NCI-H1105 (cell line): ENCODE measurements at places on chromosomes 7 and 10.

DNA sequence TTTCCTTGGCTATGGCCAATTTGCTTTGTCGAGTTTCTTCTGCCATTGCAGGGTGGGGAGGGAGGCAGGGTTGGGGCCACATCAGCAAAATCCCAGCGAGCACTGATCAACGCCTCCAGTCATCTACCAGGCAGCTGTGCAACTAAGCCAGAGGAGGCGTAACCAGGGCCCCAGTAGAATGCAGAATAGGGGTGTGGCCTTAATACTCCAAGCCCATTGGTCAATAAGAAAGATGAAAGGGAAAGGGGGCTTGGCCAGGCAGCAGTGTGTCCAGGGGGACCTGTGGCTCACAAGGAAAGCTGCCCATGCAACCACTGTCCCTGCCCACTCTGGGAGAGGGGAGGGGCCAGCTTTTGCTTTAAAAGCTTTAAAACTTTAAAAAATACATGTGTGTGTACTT, 21.5 kb upstream of the GGCT start:
- DNase-seq, result no peak

DNA sequence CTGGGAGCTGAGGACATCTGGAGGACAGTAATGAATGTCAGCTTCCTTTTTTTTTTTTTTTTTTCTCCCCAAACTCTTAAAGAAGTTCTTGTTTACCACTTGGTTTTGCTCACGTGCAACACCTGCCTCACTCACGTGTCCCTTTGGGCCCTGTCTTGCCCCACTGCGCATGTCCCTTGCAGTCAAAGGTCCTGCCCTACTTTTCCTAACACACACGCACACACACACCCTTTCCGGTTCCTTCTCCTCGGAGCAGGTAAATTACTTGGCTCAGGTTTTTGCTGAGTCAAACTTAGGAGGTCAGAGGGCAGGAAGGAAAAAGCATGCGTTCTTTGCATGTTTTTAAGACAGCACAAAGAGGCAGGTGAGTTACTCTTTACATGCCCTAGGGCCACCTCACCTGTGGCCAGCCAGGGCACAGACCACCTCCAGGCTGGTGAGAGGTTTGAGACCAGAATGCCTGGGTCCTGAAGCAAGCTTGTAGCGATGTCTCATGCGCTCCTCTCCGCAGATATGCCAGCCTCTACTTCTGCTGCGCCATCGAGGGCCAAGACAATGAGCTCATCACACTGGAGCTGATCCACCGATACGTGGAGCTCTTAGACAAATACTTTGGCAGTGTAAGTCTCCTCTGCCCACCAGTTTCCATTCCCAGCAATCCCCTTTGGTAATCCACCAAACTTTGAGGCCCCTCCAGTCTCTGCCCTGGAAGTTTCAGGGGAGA, 2.8 kb downstream of the AP1S1 start:
- no peak for DNase-seq

GRCh38 chr10:73850863-73851461, 23.4 kb downstream of the CAMK2G start:
- DNase-seq, result no peak

DNA sequence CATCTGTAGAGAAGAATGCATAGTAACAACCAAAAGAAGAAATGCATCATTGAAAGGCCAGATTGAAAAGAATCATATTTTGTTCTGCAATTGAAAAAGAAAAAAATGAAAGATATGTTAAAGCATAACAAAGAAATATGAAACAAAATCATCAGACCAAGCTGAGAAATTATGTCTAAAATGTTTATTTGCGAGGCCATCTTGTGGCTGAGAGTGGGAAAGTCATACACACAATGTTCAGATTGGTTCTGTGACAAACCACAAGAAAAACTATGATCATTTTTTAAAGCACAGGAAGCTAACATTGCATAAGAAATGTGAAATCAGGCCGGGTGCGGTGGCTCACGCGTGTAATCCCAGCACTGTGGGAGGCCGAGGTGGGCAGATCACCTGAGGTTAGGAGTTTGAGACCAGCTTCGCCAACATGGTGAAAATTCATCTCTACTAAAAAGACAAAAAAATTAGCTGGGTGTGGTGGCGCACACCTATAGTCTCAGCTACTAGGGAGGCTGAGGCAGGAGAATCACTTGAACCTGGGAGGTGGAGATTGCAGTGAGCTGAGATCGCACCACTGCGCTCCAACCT, 36.6 kb downstream of the ABCB5 start:
- no peak for DNase-seq

- DNase-seq, result peak; percentile 68
Measured at GRCh38 chr7:27143023-27143949, at the start of gene HOXA5. Gene HOXA5 (minus strand): TSS chr7:27143681. CDS start chr7:27143607, 74 bp downstream.

DNA sequence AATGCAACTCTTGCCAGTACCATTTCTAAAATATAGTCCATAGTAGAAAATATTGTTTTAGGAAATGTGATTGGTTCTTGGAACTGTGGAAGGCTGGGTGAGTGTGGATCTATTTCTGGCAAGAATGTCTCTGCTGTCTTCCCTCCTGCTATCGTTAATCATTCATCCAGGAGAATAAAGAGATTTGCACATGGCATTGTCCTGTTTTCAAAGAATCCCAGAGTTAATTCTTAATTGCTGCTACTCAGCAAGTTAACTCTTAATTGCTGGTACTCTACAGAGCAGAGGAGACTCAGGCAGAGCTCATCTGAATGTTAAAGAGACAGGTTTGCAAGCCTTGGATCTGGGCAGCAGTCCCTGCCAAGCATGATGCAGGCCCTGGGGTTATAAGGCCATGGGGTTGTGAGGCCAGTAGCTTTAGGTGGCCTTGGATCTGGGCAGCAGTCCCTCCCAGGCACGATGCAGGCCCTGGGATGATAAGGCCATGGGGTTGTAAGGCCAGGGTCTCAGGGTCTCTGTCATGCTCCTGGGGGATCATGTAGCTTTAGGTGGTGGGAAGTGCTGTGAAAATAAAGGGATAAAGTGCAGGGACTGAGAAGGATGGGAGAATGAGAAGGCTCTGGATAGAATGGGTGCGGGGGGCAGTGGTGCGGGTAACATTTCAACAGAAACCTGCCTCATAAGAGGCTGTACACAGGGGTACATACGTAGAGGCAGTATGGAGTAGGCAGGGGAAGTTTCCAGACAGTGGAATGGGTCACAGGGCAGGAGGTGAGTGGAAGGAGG, 162.3 kb downstream of the SVIL start:
- no peak for DNase-seq

GRCh38 chr10:114664127-114664526, 6.1 kb upstream of the ABLIM1 start:
- DNase-seq, result no peak

DNA sequence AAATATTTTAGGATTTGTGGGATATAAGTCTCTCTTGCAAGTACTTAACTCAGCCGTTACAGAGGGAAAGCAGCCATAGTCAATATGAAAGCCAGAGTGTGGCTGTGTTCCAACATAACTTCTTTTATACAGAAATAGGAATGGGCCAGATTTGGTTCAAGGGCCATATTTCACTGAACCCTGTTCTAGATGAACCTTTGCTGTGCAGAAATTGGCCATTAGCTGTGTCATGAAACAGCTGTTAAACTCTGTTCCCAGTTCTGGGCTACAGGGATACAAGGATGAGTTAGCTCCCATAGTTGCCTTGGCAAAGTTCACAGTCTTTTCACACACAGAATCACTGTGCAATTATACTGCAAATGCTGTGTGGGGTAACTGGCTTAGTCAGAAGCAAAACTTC, 213.9 kb upstream of the LRRN3 start:
- DNase-seq, result no peak

DNA sequence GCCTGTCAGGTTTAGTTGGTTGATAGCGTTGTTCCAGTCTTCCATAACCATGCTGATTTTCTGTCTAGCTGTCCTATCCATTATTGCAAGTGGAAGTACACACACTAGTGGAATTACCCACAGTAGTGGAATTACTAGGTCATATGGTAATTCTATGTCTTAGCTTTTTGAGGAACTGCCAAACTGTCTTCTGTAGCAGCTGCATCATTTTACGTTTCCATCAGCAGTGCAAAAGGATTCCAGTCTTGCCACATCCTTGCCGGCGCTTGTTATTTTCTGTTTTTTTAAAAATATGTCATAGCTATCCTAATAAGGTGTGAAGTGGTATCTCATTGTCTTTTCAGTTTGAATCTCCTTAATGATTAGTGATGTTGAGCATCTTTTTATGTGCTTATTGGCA, 17.2 kb upstream of the RHBDD2 start:
- DNase-seq, result no peak

- DNase-seq, result no peak
Measured at GRCh38 chr7:13984061-13984460, 5.4 kb downstream of the ETV1 start.

- no peak for DNase-seq
Measured at GRCh38 chr7:1987084-1987535, 245.6 kb downstream of the MAD1L1 start.

DNA sequence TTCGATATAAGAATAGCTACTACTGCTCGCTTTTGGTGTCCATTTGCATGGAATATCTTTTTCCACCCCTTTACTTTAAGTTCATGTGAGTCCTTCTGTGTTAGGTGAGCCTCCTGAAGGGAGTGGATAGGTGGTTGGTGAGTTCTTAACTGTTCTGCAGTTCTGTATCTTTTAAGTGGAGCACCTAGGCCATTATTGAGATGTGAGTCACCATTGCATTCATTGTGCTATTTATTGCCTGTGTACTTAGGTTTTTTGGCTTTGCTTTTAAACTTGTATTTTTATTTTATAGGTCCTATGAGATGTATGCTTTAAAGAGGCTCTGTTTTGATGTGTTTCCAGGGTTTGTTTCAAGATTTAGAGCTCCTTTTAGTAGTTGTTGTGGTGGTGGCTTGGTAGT, 1430.8 kb downstream of the REEP3 start:
- no peak for DNase-seq

GRCh38 chr7:155449008-155449868, 8.7 kb upstream of the EN2 start:
- no peak for DNase-seq

GRCh38 chr10:74400186-74400585, 249.2 kb downstream of the ADK start:
- no peak for DNase-seq

DNA sequence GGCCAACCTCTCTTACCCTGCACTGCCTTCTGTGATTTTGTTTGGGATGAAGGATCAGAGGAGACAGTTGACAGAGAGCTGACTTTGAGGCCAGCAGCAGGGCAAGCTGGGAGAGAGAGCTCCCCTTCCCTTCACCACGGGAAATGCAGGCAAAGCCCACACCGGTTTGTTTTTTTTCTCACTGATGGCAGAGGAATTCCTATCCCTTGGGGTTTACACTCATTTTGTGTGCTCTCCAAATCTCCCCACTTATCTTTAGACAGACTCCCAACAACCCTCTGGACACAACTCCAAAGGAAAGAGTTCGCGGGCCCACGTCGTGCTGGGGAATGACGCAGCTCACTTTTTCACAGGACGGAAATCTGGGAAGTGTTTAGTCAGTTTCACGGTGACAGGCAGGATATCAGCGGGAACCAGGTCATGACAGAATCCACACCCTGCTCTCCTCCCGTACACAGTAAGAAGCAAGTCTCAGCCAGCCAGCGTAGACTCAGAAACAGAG, 68.3 kb upstream of the FAM171A1 start:
- no peak for DNase-seq

DNA sequence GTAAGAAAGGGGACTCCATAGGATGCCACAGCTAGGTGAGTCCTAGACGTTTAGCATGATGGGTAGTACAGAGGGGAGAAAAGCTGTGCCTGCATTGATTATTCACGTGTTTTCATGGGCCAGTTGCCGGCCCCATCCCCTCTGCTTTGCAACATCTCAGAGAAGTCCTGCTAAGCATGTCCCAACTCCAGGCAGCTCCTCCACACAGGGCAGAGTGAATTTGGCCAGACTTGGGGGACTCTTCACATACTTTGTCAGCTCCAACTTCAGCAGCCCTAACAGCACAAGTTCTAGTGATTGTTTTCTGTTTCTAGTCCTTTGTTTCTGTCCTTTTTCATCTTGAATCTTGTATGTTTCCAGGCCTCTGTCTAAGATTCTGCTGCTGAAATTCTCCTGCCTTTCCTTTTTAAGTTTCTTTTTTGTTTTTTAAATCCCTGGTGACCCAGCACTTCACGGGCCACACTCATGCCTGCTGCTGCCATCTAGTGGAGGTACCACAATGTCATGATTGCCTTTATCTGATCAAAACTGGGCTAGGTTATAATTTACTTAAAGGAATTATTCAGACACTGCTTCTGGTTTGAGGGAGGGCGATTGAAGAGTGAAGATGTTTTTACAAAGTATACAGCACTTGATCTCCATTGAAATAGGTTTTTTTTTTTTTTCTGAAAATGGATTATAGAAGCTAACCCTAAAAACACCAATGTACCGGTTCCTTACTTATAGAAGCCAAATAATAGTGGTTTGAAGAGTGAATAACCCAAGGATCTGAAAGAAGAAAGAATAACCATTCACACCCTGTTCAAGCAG, 276.9 kb downstream of the CSTF2T start:
- no peak for DNase-seq

- DNase-seq, result no peak
Measured at GRCh38 chr10:132684164-132684891, 101.6 kb downstream of the NKX6-2 start.

DNA sequence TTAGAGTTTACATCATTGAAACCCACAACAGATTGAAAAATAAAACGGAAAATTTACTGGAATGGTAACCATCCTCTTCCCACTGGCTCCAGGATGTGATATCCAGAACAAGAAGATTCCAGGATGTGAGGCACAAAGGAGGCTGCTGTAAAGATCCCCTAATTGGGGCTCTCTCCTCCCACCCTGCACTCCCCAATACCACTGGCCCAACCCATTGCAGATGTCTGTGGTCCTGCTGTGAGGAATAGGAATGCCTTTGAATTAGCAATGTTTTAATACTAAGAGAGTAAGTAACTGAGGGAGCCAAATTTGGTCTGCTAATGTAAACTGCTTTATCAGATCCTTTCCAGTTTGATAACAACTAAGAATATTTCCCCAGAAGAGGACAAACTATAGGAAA, 225.9 kb upstream of the INHBA start:
- DNase-seq, result no peak

DNA sequence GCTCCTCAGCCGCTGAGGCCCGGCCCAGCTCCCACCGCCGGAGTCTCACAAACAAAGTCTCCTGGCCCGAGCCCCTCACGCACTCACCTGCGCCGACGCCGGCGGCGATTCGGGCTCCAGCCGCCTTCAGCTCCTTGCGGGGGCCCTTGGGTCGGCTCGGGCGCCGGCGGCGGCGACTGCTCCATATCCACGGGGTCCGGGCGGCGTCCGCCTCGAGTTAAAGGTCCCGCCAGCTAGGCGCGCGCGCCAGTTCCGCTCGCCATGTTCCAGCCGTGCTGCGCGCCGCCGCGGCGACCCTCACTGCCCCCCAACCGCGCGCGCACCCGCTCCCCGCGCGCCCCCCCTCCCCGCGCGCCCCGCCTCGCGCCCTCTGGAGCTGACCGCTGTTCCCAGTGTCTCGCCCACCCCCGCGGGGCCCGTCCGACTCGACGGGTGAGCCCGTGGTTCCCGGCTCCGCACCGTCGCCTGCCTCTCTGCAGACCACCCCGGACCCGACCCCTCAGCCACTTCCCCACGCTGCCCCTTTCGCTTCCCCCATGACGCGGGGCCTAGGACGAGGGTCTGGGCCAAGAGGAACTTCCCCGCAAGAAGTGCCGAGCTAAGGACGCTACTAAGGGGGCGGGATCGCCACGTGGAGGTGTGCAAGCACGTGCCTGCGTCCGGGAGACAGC, 396.1 kb downstream of the ZNF33B start:
- no peak for DNase-seq
